Stomach (tissue), 19 donors: ENCODE measurements at places on chromosomes 7 and 10. TPM values are rescaled to one million over a fixed set of nuclear protein-coding genes. Genes with fewer than 3 reads are reported as not detected.

DNA sequence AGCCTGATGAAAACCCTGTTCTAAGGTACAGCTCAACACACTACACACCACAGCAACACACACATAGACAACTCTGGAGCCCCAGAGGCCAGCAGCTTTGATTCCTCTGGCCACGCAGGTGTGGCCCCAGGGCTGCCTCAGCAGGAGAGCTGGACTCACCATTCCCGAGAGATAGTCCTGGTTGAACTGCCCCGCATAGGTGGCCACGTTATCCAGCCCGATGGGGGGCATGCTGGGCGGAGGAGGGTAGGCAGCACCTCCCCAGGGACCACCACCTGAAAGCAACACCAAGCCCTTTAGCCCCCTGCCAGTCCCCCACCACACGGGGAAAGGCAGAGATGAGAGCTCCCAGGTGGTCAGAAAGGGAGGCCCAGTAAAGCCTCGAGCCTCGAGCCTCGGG is 34.7 kb downstream of the ANXA11 start:
- H3K27ac ChIP-seq = peak overlapping the region; percentile 81
- peaks cover 97% of the 10 kb centered on the region for H3K4me1 ChIP-seq
- H3K36me3 ChIP-seq = peaks cover 73% of the 10 kb centered on the region
- no peak overlapping the region for H3K4me3 ChIP-seq
- no peaks in the 10 kb centered on the region for H3K27me3 ChIP-seq

DNA sequence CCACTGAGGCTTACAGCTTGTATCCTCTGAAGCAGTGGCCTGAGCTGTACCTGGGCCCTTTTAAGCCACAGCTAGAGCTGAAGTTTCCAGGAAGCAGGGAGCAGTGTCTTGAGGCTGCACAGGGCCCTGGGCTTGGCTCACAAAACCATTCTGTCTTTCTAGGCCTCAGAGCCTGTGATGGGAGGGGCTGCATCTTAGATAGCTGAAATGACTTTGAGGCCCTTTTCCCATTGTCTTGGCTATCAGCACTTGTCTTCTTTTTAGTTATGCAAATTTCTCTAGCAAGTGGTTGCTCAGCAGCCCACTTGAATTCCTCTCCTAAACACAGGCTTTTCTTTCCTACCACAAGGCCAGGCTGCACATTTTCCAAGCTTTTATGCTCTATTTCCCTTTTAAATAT is 864.2 kb downstream of the REEP3 start:
- no peaks in the 10 kb centered on the region for H3K27me3 ChIP-seq
- H3K4me3 ChIP-seq = no peak overlapping the region
- no peak overlapping the region for H3K27ac ChIP-seq
- H3K36me3 ChIP-seq = no peaks in the 10 kb centered on the region

- no peak for DNase-seq
- no peaks in the 10 kb centered on the region for H3K36me3 ChIP-seq
- peaks cover 32% of the 10 kb centered on the region for H3K4me1 ChIP-seq
- no peaks in the 10 kb centered on the region for H3K27me3 ChIP-seq
Observed at GRCh38 chr10:26698909-26699308, 1.4 kb downstream of the PDSS1 start.

GRCh38 chr7:102991077-102991539 is 78.3 kb downstream of the LRRC17 start:
- DNase-seq = no peak
- H3K4me3 ChIP-seq = no peak overlapping the region
- H3K27me3 ChIP-seq = no peaks in the 10 kb centered on the region
- H3K27ac ChIP-seq = peak overlapping the region; percentile 74

- H3K27me3 ChIP-seq = no peaks in the 10 kb centered on the region
- no peak overlapping the region for H3K4me3 ChIP-seq
- no peak overlapping the region for H3K27ac ChIP-seq
- DNase-seq = no peak
- peaks cover 14% of the 10 kb centered on the region for H3K4me1 ChIP-seq
Observed at GRCh38 chr7:28854750-28855074, 103.4 kb downstream of the TRIL start.

- no peak overlapping the region for H3K27ac ChIP-seq
- no peaks in the 10 kb centered on the region for H3K4me1 ChIP-seq
- DNase-seq = no peak
- no peaks in the 10 kb centered on the region for H3K27me3 ChIP-seq
Observed at GRCh38 chr7:38518541-38518940, 112.6 kb downstream of the AMPH start.

DNA sequence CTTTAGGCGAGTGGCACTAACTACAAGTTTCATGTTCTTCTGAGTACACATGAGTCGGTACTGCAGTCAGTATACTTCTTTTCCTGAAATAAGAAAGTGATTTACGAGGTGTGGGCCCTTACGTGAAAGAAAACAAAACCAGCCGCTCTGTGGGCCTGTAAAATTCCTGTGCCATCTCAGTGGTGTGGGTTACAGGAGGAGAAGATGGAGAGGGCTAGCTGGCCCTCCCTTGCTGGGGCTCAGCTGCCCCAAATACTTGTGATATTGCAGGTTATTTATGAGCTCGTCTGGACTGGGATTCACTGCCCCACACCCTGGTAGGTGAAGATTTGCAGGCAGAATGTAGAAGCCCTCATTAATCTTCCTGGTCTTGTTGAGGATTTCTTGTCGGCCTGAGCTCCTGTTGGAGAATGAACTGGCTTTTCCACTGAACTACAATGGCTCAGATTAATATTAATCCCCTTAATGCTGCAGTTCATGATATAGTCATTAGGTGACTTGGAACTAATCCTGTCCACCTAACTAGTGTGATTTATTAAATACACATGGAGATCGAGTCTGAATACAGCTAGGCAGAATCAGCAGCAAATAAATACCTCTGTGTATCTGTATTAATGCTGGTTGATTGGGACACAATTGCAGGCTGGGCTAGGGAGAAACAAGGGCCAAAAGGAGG is 68.0 kb downstream of the GBF1 start:
- no peaks in the 10 kb centered on the region for H3K36me3 ChIP-seq
- H3K4me1 ChIP-seq = peaks cover 50% of the 10 kb centered on the region
- no peak for DNase-seq
- peak overlapping the region; percentile 27 for H3K27ac ChIP-seq
- H3K4me3 ChIP-seq = no peak overlapping the region

DNA sequence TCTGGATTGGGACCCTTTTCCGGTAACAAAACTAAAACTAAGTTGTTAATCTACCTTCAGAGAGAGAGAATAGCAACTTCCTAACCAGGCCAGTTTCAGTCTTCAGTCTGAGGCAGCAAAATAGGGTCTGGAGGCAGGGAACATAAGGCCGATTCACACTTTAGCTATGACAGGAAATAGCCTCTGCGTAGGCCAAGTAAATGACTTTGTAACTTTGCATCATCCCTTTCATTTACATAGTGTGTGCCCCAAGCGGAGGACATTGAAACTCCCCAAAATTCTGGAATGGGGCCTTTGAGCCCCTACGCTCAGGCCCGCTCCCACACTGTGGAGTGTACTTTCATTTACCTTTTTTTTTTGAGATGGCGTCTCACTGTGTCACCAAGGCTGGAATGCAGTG is 1.7 kb upstream of the UPP1 start:
- H3K4me1 ChIP-seq = peaks cover 29% of the 10 kb centered on the region
- H3K36me3 ChIP-seq = peaks cover 12% of the 10 kb centered on the region
- no peaks in the 10 kb centered on the region for H3K27me3 ChIP-seq
- H3K4me3 ChIP-seq = no peak overlapping the region
- DNase-seq = no peak
- peak overlapping the region; percentile 33 for H3K27ac ChIP-seq

- H3K27me3 ChIP-seq = no peaks in the 10 kb centered on the region
- no peak for DNase-seq
- H3K36me3 ChIP-seq = peaks cover 9% of the 10 kb centered on the region
- H3K27ac ChIP-seq = no peak overlapping the region
Observed at GRCh38 chr10:34386921-34387320, 428.2 kb downstream of the PARD3 start.

GRCh38 chr7:121166916-121167315 is 161.9 kb upstream of the WNT16 start:
- no peak overlapping the region for H3K27ac ChIP-seq
- no peak overlapping the region for H3K4me3 ChIP-seq
- no peak for DNase-seq

- H3K4me1 ChIP-seq = peaks cover 8% of the 10 kb centered on the region
- no peak overlapping the region for H3K27ac ChIP-seq
- H3K36me3 ChIP-seq = no peaks in the 10 kb centered on the region
- no peak for DNase-seq
- H3K4me3 ChIP-seq = no peak overlapping the region
Observed at GRCh38 chr10:110349831-110350230, 45.1 kb upstream of the SMNDC1 start.

DNA sequence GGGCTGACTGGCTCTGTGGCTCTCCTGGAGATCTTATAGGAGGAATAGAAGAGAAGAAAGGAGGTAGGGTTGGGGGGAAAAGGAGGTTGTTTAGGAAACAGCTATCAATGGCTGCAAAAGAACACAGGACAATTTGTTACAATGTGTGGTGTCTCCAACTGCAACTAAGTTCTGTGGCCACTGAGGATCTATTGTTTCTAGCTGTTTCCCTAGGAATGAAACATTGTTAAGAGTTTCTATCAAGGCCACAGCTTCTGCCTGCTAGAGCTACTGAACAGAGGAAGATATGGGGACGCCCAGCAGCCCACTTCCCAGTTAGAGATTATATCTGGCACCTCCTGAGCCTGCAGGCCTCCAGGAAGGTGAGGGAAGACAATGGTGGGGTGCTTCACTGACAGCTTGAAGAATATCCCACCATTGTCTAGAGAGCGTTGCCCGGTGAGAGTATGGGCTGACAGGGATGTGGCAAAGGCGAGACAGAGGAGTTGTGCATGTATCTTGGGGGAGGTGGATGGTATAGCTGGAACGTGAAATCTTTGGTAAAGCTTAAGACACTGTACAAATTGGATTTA is 4.0 kb downstream of the SCD start:
- H3K27me3 ChIP-seq = peaks cover 6% of the 10 kb centered on the region
- peaks cover 33% of the 10 kb centered on the region for H3K4me1 ChIP-seq
- no peak for DNase-seq
- no peak overlapping the region for H3K27ac ChIP-seq
- H3K4me3 ChIP-seq = no peak overlapping the region
- peaks cover 16% of the 10 kb centered on the region for H3K36me3 ChIP-seq

- no peak overlapping the region for H3K27ac ChIP-seq
- no peaks in the 10 kb centered on the region for H3K36me3 ChIP-seq
- peaks cover 15% of the 10 kb centered on the region for H3K4me1 ChIP-seq
- DNase-seq = peak; percentile 93
- H3K4me3 ChIP-seq = peak overlapping the region; percentile 37
- H3K27me3 ChIP-seq = no peaks in the 10 kb centered on the region
Observed at GRCh38 chr7:2451171-2452073, 24.8 kb downstream of the GRIFIN start.

GRCh38 chr10:98023024-98023423 is 7.4 kb downstream of the CRTAC1 start:
- H3K4me1 ChIP-seq = no peaks in the 10 kb centered on the region
- DNase-seq = no peak
- H3K4me3 ChIP-seq = no peak overlapping the region
- no peaks in the 10 kb centered on the region for H3K27me3 ChIP-seq
- no peak overlapping the region for H3K27ac ChIP-seq

- no peaks in the 10 kb centered on the region for H3K27me3 ChIP-seq
- DNase-seq = peak; percentile 11
- no peak overlapping the region for H3K27ac ChIP-seq
- H3K4me1 ChIP-seq = peaks cover 9% of the 10 kb centered on the region
- no peaks in the 10 kb centered on the region for H3K36me3 ChIP-seq
Observed at GRCh38 chr10:37146443-37146842, 21.0 kb downstream of the ANKRD30A start.

- H3K4me3 ChIP-seq = no peak overlapping the region
- no peaks in the 10 kb centered on the region for H3K27me3 ChIP-seq
- no peaks in the 10 kb centered on the region for H3K36me3 ChIP-seq
- H3K27ac ChIP-seq = no peak overlapping the region
- DNase-seq = no peak
- no peaks in the 10 kb centered on the region for H3K4me1 ChIP-seq
Observed at GRCh38 chr7:16094651-16095050, 326.7 kb downstream of the CRPPA start.

DNA sequence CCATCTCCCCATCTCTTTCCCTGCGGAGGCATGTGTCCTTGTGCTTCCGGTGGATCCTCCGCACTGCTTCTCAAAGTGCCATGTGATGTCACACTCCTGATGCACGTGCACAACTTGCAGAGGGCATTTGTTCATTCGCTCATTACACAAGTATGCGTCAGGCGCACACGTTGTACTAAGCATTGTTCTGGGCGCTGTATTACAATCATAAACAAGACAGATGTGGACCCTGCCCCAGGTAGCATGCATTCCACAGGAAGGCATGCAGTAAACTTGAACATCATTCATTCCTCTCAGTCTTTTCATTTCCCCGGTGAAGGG is 9.0 kb upstream of the RAMP3 start:
- peaks cover 50% of the 10 kb centered on the region for H3K27me3 ChIP-seq
- DNase-seq = no peak
- no peak overlapping the region for H3K4me3 ChIP-seq

- no peak for DNase-seq
- H3K27ac ChIP-seq = no peak overlapping the region
- no peak overlapping the region for H3K4me3 ChIP-seq
- H3K27me3 ChIP-seq = no peaks in the 10 kb centered on the region
Observed at GRCh38 chr7:93902777-93903423, 3.5 kb upstream of the GNGT1 start.

GRCh38 chr10:85580585-85580984 is 786.0 kb downstream of the GRID1 start:
- H3K4me1 ChIP-seq = no peaks in the 10 kb centered on the region
- H3K27me3 ChIP-seq = no peaks in the 10 kb centered on the region

GRCh38 chr7:129950191-129950932 is 2.4 kb downstream of the UBE2H start:
- DNase-seq = no peak
- peak overlapping the region; percentile 97 for H3K4me3 ChIP-seq
- H3K27me3 ChIP-seq = no peaks in the 10 kb centered on the region

DNA sequence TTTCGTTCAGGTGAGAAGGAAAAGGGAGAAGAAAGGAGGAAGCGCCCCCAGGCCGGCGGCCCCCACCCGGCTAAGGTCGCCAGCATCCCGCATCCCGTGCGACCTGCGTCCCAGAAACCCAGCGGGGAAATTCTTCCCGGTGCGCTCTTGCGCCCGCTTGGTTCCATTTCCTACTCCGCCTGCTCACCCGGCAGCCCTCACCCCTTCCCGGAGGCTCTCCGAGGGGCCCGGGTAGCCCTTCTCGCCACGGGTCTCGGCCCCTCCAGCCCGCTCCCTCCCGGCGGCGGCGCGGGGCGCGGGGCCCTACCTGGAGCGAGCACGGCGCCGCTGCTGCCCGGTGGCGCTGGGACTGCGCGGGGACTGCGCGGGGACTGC is at the start of gene PRKCQ:
Gene PRKCQ (minus strand): TSS at position 373 of the 375 bp plus-strand sequence. CDS start 65,141 bp downstream, outside the sequence.
- H3K4me3 ChIP-seq = peak within 1 kb of the TSS; percentile 90
- no peaks in the 10 kb centered on the region for H3K27me3 ChIP-seq
- H3K36me3 ChIP-seq = no peaks in the 10 kb centered on the region
- H3K27ac ChIP-seq = peak within 1 kb of the TSS; percentile 86
- no peak for DNase-seq

GRCh38 chr10:62248465-62248864 is 20.2 kb downstream of the RTKN2 start:
- peaks cover 21% of the 10 kb centered on the region for H3K4me1 ChIP-seq
- H3K27ac ChIP-seq = no peak overlapping the region
- H3K27me3 ChIP-seq = no peaks in the 10 kb centered on the region
- H3K36me3 ChIP-seq = no peaks in the 10 kb centered on the region

GIMAP1 gene
- total RNA-seq = 0.45 TPM

PAPOLB gene
- total RNA-seq = not detected

VIM gene
- 348 TPM for total RNA-seq

ASAH2 gene
- 22.8 TPM for total RNA-seq

NANOS1 gene
- total RNA-seq = 16.1 TPM

BLNK gene
- total RNA-seq = 13.8 TPM

WDR86 gene
- total RNA-seq = 4.1 TPM

DTX2 gene
- 125 TPM for total RNA-seq
